ENCODE measurements at places on chromosomes 7 and 10.

DNA sequence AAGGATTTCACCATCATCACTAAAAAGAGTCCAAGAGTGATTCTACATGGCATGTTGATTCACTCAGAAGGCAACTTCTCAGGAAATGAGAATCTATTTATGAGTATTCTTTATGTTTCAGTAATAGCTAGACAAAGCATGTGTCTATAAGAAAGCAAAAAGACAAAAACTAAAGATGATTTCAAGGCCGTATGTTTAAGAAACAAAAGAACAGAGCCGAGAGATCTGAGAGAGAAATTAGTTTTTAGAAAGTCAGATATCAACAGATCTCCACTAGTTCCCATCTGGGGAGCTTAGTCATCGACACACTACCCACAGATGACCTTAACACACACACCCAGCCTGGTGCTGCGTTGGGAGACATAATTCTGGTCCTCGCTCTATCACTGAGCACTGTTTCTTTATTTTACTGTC is 21.0 kb downstream of the PIP4K2A start:
- no peak for DNase-seq

- DNase-seq, result no peak
Observed at GRCh38 chr7:69338144-69338543, 260.1 kb upstream of the AUTS2 start.

DNA sequence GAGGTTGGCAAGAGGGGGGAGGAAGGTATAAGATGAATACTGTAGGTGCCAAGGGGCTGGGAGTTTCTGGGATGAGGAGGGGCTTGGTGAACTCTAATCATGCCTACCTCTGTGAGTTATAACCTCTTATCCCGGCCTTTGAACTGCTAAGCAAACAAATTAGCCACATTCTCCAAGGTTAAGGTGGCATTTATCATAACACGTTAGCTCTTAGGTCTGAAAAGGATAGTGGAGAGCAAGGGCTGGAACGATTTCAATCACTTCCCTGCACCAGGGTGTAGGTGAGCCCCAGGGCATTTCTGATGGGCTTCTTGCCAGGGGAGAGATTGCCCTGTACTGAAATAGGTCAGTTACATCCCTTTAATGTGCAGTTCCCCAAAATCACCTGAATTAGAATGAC is 28.6 kb upstream of the DMBT1 start:
- DNase-seq, result no peak

- DNase-seq, result no peak
Observed at GRCh38 chr10:102163342-102163989, 11.3 kb downstream of the NOLC1 start.

DNA sequence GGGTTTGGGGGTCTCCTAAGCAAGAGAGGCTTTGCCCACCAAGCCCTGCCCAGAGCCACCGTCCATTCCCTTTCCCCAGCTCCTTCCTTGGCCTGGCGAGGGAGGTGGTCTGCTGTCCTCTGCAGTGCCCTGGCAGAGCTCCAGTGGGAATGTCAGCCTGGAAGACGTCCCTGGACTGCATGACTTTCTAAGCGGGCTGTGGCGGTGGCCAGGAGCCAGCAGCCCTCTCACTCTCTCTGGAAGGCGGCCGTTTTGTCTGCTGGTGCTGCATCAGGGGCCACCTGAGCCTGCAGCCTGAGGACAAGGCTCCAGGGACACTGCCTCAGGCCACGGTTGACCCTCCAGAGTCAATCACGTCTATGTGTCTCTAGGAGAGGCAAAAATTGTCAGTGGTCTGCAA is 271.0 kb downstream of the SKAP2 start:
- no peak for DNase-seq

DNA sequence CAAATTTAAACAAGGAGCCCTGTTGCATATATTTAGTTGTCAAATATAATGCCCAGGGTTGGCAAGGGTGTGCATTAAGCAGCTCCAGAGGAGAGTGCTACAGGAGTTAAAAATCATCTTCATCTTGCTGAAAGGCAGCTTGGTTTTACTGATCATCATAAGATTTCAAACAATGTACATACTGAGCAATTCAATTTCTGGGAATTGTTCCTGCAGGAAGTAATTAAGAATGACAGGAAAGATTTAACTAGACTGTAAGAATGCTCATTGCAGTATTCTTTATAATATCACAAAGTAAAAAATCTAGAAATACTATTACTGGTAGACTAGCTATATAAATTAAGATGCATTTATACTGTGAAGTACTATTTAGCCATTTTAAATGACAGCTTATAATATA is 153.6 kb downstream of the DYNC1I1 start:
- no peak for DNase-seq

GRCh38 chr10:75525067-75525466 is 93.6 kb downstream of the LRMDA start:
- DNase-seq, result no peak

DNA sequence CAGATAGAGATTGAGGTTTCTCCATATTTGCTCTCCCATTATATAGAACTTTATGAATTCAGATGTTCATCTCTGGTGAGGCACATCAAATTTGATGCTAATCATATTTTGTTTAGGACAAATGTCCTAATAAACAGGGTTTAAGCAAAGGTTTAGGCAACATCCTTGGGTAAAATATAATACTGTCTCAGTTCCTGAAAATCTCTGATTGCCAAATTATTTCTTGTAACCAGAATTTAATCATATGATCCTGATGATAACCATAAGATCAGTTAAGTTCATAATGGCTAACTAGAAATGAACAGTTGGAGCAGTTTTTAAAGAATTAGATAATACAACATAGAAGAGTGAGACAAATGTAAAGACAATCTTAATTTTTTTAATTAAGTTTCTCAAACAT is 18.6 kb downstream of the CUTC start:
- no peak for DNase-seq

DNA sequence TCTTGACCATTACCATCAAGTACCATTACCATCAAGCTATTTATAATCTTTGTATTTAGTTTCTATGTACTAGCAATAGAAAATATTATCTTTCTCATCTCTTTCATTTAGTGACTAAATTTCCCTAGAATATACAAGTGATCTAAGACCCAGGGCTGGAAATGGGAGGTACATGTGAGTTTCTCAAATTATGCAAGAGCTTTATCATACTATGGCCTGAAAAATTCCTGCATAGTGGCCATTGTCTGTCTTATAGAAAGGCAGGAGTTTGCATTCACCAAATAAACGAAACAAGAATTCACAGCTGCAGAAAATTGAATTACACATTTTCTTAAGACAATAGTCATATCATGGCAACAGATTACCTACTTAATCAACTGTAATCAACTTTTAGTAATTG is 50.7 kb upstream of the HDAC9 start:
- no peak for DNase-seq

DNA sequence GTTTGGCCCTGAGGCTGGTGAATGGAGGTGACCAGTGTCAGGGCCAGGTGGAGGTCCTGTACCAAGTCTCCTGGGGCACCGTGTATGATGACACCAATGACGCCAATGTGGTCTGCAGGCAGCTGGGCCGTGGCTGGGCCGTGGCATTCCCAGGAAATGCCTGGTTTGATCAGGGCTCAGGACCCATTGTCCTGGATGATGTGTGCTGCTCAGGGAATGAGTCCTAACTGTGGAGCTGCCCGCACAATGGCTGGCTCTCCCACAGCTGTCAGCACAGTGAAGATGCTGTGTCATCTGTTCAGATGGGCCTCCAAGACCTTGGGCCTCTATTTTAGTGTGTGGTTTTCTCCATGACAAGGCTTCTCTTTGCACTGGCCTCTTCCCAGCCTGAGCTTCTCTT is 64.0 kb downstream of the DMBT1 start:
- no peak for DNase-seq

DNA sequence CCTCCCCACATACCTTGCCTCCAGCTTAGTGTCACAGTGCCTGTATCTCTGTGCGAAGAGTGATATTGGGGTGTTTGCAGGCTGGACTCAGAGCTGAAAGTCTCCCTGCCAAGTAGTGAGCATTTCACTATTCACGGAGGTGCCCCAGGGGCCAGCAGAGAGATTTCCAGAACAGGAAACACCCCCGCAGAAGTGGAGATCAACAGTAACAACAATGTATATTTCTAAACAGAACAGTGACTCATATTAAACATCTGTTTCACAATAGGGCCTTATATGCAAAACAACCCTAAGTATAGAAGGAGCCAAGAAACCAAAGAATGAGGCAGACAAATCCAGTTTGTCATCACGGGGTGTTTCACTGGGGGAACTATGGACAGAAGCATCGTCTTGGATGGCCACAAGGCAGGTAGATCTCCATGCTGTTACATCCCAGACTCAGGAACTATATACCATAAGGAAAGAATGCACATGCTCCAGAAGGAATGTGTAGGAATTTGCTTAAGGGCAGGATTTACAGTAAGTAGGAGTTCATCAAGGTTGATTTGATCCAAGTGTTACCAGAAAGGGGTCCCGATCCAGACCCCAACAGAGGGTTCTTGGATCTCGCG is 29.3 kb upstream of the CCL24 start:
- no peak for DNase-seq

GRCh38 chr7:134900166-134900982 is 85.9 kb upstream of the AGBL3 start:
- no peak for DNase-seq

DNA sequence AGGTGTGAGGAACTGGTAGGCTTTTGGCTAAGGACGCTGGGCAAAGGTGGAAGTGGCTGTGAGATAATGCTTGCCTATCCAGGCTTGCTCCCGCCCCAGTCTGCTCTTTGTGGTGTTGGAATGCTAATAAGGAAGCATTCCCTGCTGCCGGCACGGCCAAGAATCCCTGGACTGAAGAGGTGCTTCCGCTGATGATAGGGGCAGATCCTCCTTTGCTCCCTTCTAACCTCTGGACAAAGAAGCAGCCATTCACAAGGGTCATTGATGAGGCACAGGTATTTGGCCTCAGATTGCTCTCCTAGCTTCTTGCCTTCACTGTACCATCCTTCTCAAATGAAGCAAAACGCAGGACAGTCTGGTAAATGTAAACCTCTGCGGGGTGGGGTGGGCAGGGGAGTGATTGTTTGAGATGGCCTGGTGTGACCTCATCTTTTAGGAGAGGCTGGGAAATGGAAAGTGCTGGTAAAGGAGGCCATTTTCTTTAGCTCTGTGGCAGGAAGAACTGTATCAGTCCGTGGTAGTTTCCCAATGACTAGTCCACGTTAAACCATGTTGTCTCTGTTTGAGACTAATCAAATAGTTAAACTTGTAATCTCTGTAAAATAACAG is 1.7 kb downstream of the PGAM1 start:
- DNase-seq, result no peak

DNA sequence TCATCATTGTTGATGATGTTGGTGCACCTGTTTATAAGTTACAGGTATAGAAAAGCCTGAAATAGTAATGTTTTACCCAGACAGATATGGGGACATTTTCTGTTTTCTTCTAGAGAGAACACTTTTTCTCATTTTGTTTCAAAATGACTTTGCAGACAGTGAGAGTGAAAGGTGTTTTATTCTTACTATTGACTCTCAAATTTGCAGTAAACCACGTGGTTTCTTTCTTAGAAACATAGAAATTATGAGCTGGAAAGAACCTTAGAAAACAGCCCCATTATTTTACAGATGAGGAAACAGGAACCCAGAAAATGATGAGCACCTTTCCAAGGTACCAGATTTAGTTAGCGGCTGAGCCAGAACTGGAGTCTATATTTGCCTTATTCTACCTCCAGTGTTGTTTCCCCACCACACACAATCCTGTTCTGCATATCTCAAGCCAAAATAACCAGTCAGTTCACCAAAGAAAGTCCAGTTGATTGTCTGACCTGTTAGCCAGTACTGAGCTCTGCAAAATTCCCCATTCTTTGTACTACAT is 138.9 kb upstream of the AHR start:
- DNase-seq, result no peak

GRCh38 chr10:91210435-91210834 is 10.0 kb upstream of the PCGF5 start:
- DNase-seq, result no peak

GRCh38 chr10:106947643-106948042 is 216.9 kb downstream of the SORCS1 start:
- no peak for DNase-seq

GRCh38 chr7:89232-90019 is 102.9 kb upstream of the FAM20C start:
- no peak for DNase-seq

DNA sequence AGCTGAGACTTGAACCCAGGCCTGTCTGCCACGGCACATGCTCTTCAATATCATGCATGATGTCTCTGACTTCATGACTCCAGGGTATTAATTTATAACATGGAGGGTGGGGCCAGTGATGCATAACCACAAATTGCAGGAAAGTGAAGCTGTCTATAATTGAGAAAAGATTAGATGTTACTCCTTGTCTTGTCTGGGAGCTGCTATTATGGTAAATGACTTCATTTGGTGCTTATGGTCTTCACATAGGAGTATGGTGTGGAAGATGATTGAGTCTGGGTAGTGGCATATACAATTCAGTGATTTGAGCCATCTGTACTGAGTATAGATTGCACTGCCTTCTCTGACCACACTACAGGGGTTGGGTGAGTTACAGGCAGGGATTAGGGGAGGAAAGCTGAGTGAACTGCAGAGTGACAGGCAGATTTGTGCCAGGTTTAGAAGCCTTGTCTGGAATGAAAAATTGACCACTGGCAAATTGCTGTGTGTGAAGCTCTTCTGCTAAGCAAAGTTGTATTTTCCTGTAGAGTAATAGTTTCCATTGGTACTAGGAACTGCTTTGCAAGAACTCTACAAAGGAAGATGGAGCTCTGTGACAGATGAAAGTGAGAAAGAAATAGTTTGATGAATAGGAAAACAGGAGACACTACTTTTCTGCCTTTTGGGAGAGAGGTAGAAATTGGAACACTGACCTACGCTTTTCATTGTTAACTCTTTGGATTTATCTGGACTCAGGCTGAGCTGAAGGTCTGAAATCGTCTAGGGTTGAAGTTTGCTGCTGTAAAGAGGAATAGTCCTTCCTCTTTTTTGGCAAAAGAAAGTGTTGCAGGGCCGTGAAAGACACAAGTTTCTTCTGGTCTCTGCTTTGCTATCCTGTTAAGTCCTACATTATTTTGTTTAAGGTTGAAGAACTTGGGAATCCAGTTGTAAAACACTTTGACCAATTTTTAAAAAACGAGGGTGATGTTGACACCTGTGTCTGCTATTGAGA is 2.7 kb downstream of the SND1 start:
- DNase-seq, result no peak

DNA sequence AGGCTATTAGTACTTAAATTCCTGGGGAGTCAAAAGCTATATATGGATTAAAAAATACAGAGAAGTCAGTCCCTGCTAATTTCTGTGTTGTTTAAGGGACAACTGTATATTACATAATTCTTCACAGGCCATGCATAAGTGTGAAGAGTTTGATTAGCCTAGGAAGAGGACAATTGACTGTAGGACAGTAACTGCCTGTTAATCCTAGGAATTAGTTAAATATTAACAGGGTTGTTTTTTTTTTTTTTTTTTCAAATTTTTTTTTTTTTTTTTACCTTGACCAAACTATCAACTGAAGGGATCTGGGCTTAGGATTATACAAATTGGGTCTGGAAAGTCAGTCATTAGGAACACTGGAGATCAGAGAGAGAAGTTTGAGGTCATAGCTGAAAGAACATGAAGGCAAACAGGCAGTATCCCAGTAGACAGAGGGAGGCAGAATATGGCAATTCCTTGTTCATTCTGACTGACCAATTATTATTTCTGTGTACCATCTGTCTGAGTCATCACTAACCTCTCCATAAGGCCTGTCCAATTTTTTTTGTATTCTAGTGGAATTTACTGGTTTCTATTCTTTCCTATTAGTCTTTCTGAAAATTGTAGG is 1139.2 kb downstream of the SORCS1 start:
- no peak for DNase-seq
